Adrenal gland (tissue), 19 donors: ENCODE measurements at places on chromosomes 4 and X. TPM values are rescaled to one million over a fixed set of nuclear protein-coding genes. Genes with fewer than 3 reads are reported as not detected.
A peak's percentile ranks its signal among the peaks of the same experiment; 100 is the strongest.

The PAGE5 gene
- total RNA-seq = not detected

DNA sequence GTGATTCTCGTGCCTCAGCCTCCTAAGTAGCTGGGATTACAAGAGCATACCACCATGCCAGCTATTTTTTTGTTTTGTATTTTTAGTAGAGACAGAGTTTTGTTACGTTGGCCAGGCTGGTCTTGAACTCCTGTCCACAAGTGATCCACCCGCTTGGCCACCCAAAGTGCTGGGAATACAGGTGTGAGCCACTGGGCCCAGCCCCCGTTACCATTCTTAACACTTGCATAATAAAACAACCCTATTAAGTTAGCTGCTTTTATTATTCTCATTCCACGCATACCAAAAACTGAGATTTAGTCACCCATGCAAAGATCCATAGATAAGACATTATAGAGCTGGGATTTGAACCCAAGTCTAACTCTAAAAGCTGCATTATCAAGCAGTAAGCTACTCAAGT lies 6.0 kb upstream of the TEX13A start:
- H3K4me1 ChIP-seq = no peaks in the 10 kb centered on the region
- H3K4me3 ChIP-seq = no peak overlapping the region
- H3K36me3 ChIP-seq = no peaks in the 10 kb centered on the region
- no peak for DNase-seq
- no peak overlapping the region for H3K27ac ChIP-seq

GRCh38 chr4:164706675-164707074 lies 47.3 kb upstream of the SMIM31 start:
- H3K36me3 ChIP-seq = no peaks in the 10 kb centered on the region
- no peak for DNase-seq
- H3K27me3 ChIP-seq = no peaks in the 10 kb centered on the region
- H3K4me3 ChIP-seq = no peak overlapping the region
- H3K27ac ChIP-seq = no peak overlapping the region

DNA sequence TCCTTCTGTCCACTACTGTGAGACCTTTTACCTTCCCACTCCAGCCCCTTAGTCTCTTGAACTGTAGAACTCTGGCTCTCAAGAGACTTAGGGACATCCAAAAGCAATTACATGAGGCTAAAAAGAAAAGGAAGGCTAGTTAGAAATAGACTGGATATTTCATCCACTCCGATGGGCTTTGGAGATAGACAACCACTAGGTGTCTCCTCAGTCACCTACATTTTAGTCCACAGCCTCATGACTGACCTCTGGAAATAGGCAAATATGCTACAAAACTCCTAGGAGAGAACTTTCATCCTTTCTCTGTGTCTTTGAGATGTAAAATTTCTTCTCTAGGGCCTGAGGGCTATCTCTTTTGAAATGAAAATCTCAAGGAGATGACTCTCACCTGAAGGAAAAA lies 45.1 kb upstream of the LAMP2 start:
- no peaks in the 10 kb centered on the region for H3K36me3 ChIP-seq
- H3K27me3 ChIP-seq = no peaks in the 10 kb centered on the region
- H3K4me1 ChIP-seq = no peaks in the 10 kb centered on the region

- H3K4me1 ChIP-seq = no peaks in the 10 kb centered on the region
- no peak overlapping the region for H3K27ac ChIP-seq
- H3K36me3 ChIP-seq = no peaks in the 10 kb centered on the region
- peaks cover 9% of the 10 kb centered on the region for H3K27me3 ChIP-seq
Measured at GRCh38 chrX:133175162-133175561, 43.0 kb downstream of the TFDP3 start.

GRCh38 chr4:8215001-8215427 lies 15.9 kb downstream of the SH3TC1 start:
- DNase-seq = peak; percentile 88
- H3K4me3 ChIP-seq = no peak overlapping the region
- H3K4me1 ChIP-seq = peaks cover 5% of the 10 kb centered on the region
- H3K27ac ChIP-seq = no peak overlapping the region
- no peaks in the 10 kb centered on the region for H3K36me3 ChIP-seq

GRCh38 chr4:132564920-132565319 lies 584.2 kb upstream of the PCDH10 start:
- no peak overlapping the region for H3K4me3 ChIP-seq
- no peak for DNase-seq
- H3K4me1 ChIP-seq = no peaks in the 10 kb centered on the region
- H3K36me3 ChIP-seq = no peaks in the 10 kb centered on the region
- H3K27me3 ChIP-seq = no peaks in the 10 kb centered on the region

DNA sequence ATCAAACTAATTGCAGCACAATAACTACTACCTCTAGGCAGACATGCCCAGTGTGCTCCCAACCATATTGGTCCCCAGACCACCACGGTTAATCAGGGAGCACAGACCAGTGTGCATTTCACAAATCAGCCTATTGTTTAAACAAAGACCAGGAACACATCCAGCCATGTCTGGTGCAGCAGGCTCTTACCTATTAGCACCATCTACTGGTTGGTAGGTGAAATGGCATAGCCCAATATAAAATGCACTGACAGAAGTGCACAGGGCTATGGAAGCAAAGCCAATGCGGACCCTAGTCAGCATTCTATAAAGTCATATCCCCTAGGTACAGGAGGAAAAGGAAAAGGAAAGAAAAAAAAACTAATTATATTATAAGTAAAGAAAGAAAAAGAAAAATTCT lies 15.5 kb upstream of the CYLC1 start:
- H3K27ac ChIP-seq = no peak overlapping the region
- no peaks in the 10 kb centered on the region for H3K36me3 ChIP-seq
- DNase-seq = no peak
- no peak overlapping the region for H3K4me3 ChIP-seq

DNA sequence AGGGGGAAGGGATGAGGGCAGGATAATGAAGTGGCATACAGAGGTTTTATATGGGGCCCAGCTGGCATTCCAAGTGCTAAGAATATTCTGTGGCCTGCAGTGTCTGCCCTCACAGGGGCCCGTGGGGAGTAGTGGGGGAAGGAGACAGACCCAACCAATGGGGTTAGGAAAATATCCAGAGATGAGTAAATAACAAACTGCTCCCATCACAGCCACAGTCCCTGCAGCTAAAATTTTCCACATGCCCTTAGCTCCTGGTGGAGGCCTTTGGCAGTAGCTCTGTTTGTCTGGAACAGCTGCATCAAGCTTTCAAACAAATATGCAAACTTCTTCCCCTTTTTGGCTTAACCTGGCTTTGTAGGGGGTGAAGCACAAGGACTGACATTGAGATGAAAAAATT lies 3.1 kb downstream of the SRPX2 start:
- peaks cover 17% of the 10 kb centered on the region for H3K27me3 ChIP-seq
- H3K4me1 ChIP-seq = peaks cover 4% of the 10 kb centered on the region
- no peak overlapping the region for H3K27ac ChIP-seq
- no peaks in the 10 kb centered on the region for H3K36me3 ChIP-seq
- no peak for DNase-seq
- no peak overlapping the region for H3K4me3 ChIP-seq

GRCh38 chr4:110248831-110249253 lies 50.4 kb upstream of the ELOVL6 start:
- no peaks in the 10 kb centered on the region for H3K36me3 ChIP-seq
- no peaks in the 10 kb centered on the region for H3K27me3 ChIP-seq
- H3K4me1 ChIP-seq = no peaks in the 10 kb centered on the region
- no peak for DNase-seq
- no peak overlapping the region for H3K4me3 ChIP-seq

DNA sequence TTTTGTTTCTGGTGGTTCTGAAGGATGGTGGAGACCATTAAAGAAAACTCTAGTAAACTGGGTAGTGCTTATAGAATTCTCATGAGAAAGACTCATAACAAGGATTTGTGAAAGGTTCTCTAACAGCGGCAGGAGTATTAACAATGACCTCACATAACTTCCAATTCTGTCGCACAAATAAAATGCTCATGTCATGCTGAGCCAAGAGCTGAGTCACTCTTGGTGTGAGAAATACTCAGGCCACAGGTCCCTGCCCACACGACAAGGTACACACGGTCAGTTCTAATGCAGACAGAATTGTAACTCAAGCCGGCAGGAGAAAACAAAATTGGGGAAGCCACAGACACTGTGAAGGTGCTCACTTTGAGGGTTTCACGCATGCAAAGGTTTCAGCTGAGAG lies 34.4 kb upstream of the C4orf50 start:
- H3K27me3 ChIP-seq = no peaks in the 10 kb centered on the region
- H3K27ac ChIP-seq = no peak overlapping the region
- no peaks in the 10 kb centered on the region for H3K36me3 ChIP-seq
- H3K4me1 ChIP-seq = no peaks in the 10 kb centered on the region

DNA sequence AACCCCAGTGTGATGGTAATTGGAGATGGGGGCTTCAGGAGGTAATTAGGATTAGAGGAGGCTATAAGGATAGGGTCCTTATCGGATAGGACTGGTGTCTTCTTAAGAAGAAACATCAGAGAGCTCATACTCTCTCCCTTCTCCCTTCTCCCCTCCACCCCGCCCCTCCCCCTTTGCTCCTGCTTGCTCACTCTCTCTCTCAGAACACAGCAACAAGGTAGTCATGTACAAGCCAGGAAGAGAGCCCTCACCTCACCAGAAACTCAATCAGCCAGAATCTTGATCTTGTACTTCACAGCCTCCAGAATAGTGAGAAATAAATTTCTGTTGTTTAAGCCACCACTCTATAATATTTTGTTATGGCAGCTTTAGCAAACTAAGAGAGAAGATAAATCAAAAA lies 4.5 kb downstream of the DDX60L start:
- no peak for DNase-seq
- H3K27ac ChIP-seq = no peak overlapping the region

- H3K27ac ChIP-seq = no peak overlapping the region
- no peak overlapping the region for H3K4me3 ChIP-seq
- no peak for DNase-seq
- H3K4me1 ChIP-seq = peaks cover 3% of the 10 kb centered on the region
- no peaks in the 10 kb centered on the region for H3K27me3 ChIP-seq
- no peaks in the 10 kb centered on the region for H3K36me3 ChIP-seq
Measured at GRCh38 chrX:150582338-150582948, 14.0 kb downstream of the MTM1 start.
